ENCODE measurements at places on chromosomes 16 and 17.

DNA sequence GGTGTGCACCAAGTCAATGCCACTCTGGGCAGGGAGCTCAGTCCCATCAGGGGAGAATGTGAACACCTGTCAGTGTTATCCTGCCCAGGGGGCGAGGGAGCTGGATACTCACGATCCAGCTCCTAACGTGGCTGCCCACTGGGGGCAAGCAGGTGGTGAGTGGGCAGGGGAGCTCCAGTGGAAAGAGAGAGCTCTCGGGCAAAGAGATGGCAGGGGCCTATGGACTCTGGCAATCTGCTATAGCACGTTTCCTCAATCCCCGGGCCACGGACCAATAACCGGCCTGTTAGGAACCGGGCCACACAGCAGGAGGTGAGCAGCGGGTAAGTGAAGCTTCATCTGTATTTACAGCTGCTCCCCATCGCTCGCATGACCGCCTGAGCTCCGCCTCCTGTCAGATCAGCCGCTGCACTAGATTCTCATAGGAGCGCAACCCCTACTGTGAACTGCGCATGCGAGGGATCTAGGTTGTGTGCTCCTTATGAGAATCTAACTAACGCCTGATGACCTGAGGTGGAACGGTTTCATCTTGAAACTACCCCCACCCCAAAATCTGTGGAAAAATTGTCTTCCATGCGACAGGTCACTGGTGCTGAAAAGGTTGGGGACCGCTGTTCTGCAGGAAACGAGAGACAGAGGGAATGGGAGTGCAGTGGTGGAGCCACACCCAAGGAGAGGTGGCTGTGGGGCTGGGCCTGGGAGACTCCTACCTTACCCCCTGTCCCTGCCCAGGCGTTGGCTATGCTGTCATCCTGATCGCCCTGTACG is 15.6 kb downstream of the SLC6A2 start:
- DNase-seq: no peak

- no peak for DNase-seq
Observed at GRCh38 chr16:9820476-9821246, 361.6 kb downstream of the GRIN2A start.

- no peak for DNase-seq
Observed at GRCh38 chr16:22816475-22816874, 2.5 kb downstream of the HS3ST2 start.

DNA sequence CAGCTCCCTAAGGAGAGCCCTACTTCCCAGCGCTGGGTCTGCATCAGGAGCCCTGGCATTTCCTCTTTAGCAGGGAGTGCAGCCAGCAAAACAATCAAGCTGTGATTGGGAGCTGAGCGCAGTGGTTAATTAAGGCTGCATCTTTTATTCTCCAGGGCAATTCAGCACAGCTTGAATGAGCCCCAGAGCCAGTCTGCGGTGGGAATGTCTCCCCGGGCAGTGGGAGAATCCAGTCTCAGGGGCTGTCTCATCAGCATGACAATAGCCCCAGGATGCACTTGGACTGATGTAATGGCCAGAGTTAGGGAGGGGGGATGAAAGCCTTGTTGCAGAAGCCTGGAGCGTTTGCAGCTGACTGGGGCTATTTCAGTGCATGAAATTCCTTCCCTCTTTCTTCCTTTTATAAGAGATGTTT is 292.6 kb upstream of the SOX9 start:
- DNase-seq: no peak

DNA sequence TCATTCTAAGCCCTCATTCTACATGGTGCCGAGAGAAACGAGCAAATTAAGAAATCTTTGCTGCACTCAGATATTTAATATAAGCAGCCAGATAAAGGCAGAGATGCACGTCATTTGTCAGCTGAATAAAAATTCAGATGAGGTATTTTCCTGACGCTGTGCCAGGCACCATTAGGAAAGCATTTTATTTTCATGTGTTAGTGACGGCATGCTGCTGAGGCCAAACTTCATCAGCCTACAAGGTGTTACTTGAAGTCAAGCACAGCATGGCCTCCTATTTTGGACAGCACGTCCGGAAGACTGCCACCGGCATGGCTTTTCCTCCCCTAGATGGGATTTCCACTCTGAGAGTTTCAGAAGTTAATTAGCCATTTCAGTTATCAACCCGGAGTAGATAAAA is 70.3 kb downstream of the IRX3 start:
- no peak for DNase-seq

GRCh38 chr16:48024042-48024441 is 131.8 kb downstream of the ABCC12 start:
- DNase-seq: no peak

GRCh38 chr17:57705921-57706695 is 39.0 kb downstream of the CCDC182 start:
- no peak for DNase-seq

- no peak for DNase-seq
Observed at GRCh38 chr17:40065769-40066510, 3.2 kb downstream of the THRA start.

GRCh38 chr17:69560987-69561441 is 146.5 kb downstream of the MAP2K6 start:
- DNase-seq: no peak

- DNase-seq: no peak
Observed at GRCh38 chr16:52976539-52977167, 76.0 kb downstream of the CHD9NB start.
